ENCODE measurements at places on chromosomes 12 and 14. TPM values are rescaled to one million over a fixed set of nuclear protein-coding genes. Genes with fewer than 3 reads are reported as not detected.

DNA sequence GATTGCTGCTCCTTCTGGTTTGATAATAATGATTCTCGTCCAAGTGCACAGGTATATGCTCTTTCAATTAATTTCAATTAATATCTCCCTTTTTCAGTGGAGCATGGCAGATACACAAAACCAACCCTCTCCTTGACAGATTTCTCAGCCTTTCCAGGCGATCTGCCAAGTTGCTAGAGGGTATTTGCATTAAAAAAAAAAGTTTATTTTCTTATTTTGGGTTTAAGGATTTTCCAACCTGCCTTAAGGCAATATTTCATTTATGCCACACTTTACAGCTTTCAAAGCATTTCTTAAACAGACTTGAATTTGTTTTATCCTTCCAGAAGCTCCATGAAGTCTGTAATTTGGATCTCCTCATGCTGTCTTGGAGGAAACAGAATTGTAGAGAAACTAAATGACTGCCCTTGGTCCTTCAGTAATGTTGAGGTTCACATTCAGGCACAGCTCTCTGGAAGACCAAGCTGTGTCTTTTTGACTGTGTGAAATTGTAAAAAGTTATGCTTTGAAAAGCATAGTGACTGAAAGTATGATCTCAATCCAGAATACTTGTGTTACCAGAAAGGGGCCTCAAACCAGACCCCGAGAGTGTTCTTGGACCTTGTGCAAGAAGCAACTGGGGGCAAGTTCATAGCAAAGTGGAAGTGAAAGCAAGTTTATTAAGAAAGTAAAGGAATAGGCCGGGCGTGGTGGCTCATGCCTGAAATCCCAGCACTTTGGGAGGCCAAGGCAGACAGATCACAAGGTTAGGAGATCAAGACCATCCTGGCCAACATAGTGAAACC lies 2.3 kb downstream of the DGLUCY start:
- H3K4me3 ChIP-seq = no peak overlapping the region
- no peaks in the 10 kb centered on the region for H3K27me3 ChIP-seq
- DNase-seq = peak; percentile 61
- peak overlapping the region; percentile 98 for H3K27ac ChIP-seq

NID2 gene
- 116 TPM for total RNA-seq

DNA sequence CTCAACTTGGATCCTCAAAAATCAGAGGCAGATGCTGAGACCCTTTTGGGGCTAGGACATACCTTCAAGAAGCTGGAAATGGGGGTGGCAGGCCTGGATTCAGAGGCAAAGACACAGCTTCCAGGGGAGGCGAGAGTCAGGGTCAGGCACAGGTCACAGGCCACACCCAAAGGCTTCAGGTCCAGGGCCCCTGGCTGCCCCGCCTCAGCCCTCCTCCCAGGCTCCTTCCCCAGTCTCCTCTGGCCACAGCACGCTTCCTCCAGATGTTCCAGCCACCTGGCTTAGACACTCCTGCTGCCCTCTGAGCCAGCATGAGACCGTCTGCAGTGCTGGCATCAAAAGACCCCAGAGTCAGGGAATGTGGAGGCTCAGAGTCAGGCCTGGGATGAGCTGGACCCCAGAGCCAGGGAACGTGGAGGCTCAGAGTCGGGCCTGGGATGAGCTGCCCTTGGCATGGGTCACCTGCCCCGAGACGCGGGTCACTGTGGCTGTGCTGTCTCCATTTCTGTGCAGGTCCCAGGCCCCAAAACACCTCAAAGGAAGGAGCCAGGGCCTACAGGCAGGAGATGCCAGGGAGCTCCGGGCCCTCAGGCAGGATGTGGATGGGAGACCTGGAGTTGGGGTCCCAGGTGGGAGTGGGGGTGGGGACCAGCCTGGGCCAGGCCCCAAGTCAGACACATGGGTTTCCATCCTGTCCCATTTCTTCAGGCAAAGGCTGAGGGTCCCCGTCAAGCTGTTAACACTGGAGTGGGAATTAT lies 58.9 kb downstream of the DIO3 start:
- H3K4me3 ChIP-seq = no peak overlapping the region
- no peak overlapping the region for H3K27ac ChIP-seq
- H3K4me1 ChIP-seq = no peaks in the 10 kb centered on the region

CCDC197 gene
- not detected for total RNA-seq

DNA sequence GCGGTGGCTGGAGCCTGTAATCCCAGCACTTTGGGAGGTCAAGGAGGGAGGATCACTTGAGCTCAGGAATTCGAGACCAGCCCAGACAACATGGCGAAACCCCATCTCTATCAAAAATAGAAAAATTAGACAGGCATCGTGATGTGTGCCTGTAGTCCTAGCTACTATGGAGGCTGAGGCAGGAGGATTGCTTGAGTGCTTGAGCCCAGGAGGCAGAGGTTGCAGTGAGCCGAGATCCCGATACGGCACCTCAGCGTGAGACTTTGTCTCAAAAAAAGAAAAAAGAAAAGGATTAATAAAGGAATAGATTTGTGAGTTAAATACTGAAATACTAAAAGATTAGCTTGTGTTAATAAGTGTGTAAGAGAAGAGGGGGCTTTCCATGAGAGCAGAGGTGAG lies 29.4 kb downstream of the RPGRIP1 start:
- no peaks in the 10 kb centered on the region for H3K27me3 ChIP-seq
- peaks cover 4% of the 10 kb centered on the region for H3K4me1 ChIP-seq
- no peak overlapping the region for H3K4me3 ChIP-seq

DNA sequence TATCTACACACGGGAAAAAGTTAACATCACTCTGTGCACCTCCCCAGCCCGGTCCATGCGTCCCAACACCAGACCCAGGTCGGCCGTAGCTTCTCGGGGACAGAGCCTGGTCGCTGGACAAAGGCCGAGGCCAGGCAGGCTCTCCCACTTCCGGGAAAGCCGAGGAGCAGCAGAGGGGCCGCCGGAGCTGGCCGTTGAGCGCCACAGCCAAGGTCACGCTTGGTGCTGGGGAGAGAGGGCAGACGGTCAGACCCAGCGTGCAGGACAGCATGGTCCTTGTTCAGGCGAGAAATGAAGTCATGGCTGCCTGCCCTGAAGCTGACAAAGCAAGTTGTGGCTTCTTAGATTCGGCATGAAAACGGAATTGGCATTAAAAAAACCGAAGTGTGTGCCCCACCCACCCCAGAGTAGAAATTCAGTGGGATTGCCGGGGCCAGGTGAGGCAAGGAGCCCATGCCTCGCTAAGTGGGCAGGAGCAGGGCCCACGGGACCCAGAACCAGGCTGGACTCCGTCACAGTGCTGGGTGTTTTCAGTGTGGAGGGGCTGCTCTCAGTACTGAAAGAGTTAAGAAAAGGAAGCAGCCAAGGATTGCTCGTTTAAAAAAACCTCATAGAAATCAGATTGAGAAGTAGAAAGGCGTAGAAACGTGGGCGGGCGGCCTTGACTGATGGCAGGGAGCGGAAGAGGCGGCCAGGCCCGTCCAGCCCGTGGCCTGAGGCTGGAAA lies 4.3 kb downstream of the ARL6IP4 start:
- H3K4me3 ChIP-seq = no peak overlapping the region
- peak; percentile 84 for DNase-seq
- peaks cover 2% of the 10 kb centered on the region for H3K36me3 ChIP-seq
- peak overlapping the region; percentile 78 for H3K27ac ChIP-seq
- peaks cover 6% of the 10 kb centered on the region for H3K4me1 ChIP-seq
- H3K27me3 ChIP-seq = no peaks in the 10 kb centered on the region

DNA sequence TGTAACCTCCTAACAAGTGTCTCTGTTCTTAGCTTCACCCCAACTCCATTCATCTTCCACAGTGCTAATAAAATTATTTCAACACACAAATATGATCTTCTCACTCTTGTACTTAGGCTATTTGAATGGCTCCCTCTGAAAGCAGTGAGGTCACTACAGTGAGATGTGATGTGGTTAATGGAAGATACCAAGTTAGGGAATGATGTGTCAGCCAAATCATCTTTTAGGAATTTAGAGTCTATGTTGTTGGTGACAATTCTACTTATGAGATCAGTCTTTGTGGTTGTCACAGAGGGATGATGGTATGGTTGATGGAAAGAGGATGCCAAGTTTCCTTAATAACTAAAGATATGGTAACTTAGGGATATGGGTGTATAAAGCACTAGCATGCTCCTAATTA lies 57.6 kb downstream of the POLR3B start:
- H3K36me3 ChIP-seq = peaks cover 5% of the 10 kb centered on the region
- H3K4me3 ChIP-seq = no peak overlapping the region
- no peaks in the 10 kb centered on the region for H3K27me3 ChIP-seq
- H3K27ac ChIP-seq = no peak overlapping the region
- DNase-seq = no peak
- peaks cover 3% of the 10 kb centered on the region for H3K4me1 ChIP-seq

- no peak overlapping the region for H3K27ac ChIP-seq
- no peak overlapping the region for H3K4me3 ChIP-seq
- DNase-seq = peak; percentile 84
- no peaks in the 10 kb centered on the region for H3K27me3 ChIP-seq
- no peaks in the 10 kb centered on the region for H3K36me3 ChIP-seq
Measured at GRCh38 chr14:62126879-62127478, 364.8 kb downstream of the SNAPC1 start.

DPF3 gene
- 3.9 TPM for total RNA-seq

- no peak overlapping the region for H3K4me3 ChIP-seq
- no peaks in the 10 kb centered on the region for H3K27me3 ChIP-seq
- DNase-seq = no peak
- H3K36me3 ChIP-seq = peaks cover 27% of the 10 kb centered on the region
- no peaks in the 10 kb centered on the region for H3K4me1 ChIP-seq
- no peak overlapping the region for H3K27ac ChIP-seq
Measured at GRCh38 chr12:6392504-6392903, 8.5 kb downstream of the LTBR start.

OR6J1 gene
- total RNA-seq = not detected

DNA sequence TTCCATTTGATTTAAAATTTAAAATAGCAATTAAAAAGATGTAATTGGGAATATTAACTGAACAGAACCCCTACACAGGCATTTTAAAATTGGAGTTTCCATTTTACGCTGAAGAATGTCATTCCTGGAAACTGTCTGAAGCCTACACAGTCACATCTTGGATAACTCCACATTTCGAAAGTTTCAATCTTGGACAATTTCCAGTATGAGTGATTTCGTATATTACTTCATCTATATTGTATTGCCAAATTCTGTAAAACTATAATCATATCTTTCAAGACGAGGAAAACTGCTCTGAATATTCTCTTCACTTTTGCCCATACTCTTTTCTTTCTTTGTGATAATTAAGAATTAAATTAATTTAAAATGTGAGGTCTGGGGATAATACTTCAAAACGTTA lies 194.2 kb upstream of the ABCD2 start:
- H3K27ac ChIP-seq = no peak overlapping the region
- no peaks in the 10 kb centered on the region for H3K36me3 ChIP-seq
- DNase-seq = peak; percentile 67
- no peaks in the 10 kb centered on the region for H3K4me1 ChIP-seq
- H3K27me3 ChIP-seq = no peaks in the 10 kb centered on the region

RPGRIP1 gene
- total RNA-seq = 0.65 TPM

DNA sequence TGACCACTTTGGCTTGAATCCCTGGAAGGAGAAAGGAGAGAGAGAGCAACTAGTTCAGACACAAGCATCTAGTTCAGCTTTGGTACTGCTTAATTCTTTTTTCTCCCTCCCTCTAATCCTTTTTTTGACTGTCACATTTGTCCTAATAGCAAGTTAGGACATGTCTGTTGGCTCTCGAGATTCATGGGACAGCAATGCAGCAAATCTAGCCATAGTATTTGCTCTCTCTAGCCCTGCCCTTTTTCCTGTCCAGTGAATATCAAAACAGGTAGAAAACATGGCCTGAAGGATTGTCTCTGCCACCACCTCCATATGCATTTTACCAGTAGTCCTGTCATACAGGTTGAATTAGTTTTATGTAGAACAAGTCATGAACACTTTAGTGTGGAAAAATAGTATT lies 116.4 kb downstream of the PTPRB start:
- H3K36me3 ChIP-seq = no peaks in the 10 kb centered on the region
- H3K4me3 ChIP-seq = no peak overlapping the region
- no peak for DNase-seq
- H3K27me3 ChIP-seq = no peaks in the 10 kb centered on the region
- H3K27ac ChIP-seq = no peak overlapping the region

OXA1L gene
- 95.8 TPM for total RNA-seq

- H3K36me3 ChIP-seq = no peaks in the 10 kb centered on the region
- H3K27me3 ChIP-seq = no peaks in the 10 kb centered on the region
- no peak overlapping the region for H3K4me3 ChIP-seq
- H3K27ac ChIP-seq = no peak overlapping the region
Measured at GRCh38 chr12:41663598-41664265, 475.6 kb downstream of the PDZRN4 start.

- no peaks in the 10 kb centered on the region for H3K27me3 ChIP-seq
- no peak overlapping the region for H3K4me3 ChIP-seq
- DNase-seq = no peak
- no peak overlapping the region for H3K27ac ChIP-seq
Measured at GRCh38 chr14:106459971-106460730, 933.8 kb downstream of the TMEM121 start.

- H3K27me3 ChIP-seq = no peaks in the 10 kb centered on the region
- peak overlapping the region; percentile 71 for H3K27ac ChIP-seq
- H3K36me3 ChIP-seq = no peaks in the 10 kb centered on the region
- no peaks in the 10 kb centered on the region for H3K4me1 ChIP-seq
- no peak overlapping the region for H3K4me3 ChIP-seq
Measured at GRCh38 chr12:117069926-117070900, 29.0 kb downstream of the TESC start.

SSPN gene
- total RNA-seq = 11.4 TPM

DNA sequence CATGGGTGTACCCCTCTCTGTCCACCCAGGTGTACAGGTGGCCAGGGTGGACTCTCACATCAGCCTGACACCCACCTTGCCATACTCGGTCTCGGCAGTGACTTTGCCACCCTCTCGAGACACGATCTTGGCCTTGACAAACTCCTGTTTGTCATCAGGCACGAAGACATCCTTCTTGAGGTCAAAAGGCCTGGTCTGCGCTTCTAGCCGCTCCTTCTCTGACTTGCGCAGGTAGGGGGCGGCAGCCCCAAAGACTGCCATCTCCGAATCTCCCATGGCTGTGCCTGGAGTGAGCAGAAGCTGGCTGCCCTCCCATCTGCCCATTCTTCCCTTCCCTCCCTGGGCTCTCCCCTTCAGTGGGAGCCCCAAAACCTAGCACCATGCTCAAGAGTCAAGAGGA lies 2.0 kb downstream of the MYH7 start:
- DNase-seq = no peak
- H3K4me3 ChIP-seq = no peak overlapping the region
- no peaks in the 10 kb centered on the region for H3K36me3 ChIP-seq
- H3K27ac ChIP-seq = no peak overlapping the region
- H3K27me3 ChIP-seq = no peaks in the 10 kb centered on the region

- H3K4me3 ChIP-seq = no peak overlapping the region
- H3K36me3 ChIP-seq = no peaks in the 10 kb centered on the region
- DNase-seq = no peak
- no peaks in the 10 kb centered on the region for H3K27me3 ChIP-seq
Measured at GRCh38 chr14:79660053-79660939, 551.0 kb downstream of the DIO2 start.

UBE2N gene
- total RNA-seq = 89.4 TPM

Measured in lung (tissue), 17 donors.